ENCODE measurements at places on chromosomes 11 and 22.

- DNase-seq, result peak; percentile 57
These were observed 513.0 kb downstream of the SOX6 start for GRCh38 chr11:15843309-15843872.

GRCh38 chr11:94132152-94132558 lies 3.5 kb downstream of the PANX1 start:
- DNase-seq, result no peak

DNA sequence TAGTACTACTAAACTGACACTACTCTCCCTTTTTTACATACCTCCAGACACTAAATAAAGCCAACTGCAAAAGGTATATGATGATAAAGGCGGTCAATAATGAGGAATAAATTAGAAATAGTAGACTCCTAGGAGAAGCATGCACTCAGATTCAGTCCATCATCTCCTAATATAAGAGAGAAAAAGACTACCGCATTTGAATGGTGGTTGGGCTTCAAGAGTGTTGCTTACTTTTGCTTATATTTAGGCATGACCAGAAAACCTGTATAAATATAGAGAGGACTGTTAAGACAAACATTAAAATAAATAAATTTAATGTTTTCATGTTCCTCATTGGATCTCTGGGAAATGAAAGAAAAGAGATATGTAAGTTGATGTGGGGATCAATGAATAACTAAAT lies 1137.0 kb downstream of the FAM181B start:
- DNase-seq, result no peak

- DNase-seq, result no peak
These were observed 64.9 kb upstream of the CHRM4 start for GRCh38 chr11:46456269-46457001.

- DNase-seq, result no peak
These were observed 487.8 kb downstream of the BUD13 start for GRCh38 chr11:116285026-116285425.

DNA sequence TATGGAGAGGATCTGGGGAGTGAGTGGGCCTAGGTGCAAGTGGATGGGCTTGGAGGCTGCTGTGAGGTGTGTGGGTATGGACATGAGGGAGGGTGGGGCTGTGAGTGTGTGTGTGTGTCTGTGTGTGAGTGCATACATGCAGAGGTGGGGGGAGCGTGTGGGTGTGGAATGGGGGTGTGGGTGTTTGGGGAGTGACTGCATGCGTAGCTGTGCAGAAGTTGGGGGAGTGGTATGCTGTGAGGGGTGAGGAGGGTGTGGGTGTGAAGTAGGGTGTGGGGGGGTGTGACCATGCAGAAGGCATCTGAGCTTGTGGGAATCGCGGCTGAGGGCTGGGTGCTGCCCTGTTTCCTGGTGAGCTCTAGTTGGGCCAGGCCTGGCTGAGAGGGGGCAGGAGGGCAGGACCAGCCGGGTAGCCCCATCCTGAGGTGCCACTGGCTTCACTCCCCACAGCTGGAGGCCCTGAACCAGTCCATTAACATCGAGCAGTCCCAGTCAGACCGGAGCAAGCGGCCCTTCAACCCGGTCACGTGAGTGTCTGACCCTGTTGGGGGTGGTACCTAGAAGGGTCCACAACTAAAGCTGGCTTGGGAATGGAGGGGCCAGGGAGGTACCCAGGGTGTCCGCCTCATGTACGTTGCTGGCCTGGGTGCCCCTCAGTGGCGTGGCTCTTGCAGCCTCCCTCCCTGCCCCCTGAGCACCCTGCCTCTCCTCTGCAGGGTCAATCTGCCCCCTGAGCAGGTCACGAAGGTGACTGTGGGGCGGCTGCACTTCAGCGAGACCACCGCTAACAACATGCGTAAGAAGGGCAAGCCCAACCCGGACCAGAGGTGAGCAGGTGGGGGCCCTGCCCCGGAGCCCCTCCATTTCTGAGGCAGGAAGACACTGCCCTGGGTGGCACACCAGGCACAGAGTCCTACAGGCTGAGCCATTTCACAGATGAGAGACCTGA lies 16.5 kb downstream of the TMEM258 start:
- DNase-seq, result no peak

- no peak for DNase-seq
These were observed 51.3 kb upstream of the SESN3 start for GRCh38 chr11:95282291-95282751.

DNA sequence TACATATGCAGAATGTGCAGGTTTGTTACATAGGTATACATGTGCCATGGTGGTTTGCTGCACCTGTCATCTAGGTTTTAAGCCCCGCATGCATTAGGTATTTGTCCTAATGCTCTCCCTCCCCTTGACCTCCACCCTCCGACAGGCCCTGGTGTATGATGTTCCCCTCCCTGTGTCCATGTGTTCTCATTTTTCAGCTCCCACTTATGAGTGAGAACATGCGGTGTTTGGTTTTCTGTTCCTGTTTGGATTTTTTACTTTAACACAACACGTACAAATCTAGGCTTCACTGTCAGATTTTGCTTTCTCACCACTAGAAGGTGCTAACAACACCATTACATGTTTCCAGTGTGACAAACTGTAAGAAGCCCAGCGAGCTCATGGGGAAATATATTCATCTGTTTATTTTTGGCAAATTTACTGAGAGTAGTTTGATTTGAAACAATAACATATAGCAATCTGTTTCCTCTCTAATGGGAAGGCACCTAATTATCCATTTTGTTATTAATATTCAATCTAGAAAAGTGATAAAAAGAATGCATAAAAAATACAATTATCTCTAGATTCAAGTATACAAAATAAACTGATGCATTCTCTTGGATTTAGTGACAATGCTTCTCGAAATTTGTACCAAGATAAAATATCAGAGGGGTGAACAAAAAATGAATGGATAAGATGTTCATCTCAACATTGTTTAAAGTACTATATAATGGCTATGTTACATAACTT lies 23.2 kb upstream of the BIRC3 start:
- DNase-seq, result no peak

- no peak for DNase-seq
These were observed 9.6 kb downstream of the RPS3 start for GRCh38 chr11:75408957-75409219.

GRCh38 chr11:65545853-65546216 lies 12.3 kb downstream of the LTBP3 start:
- DNase-seq, result no peak

- no peak for DNase-seq
These were observed 17.8 kb upstream of the PATZ1 start for GRCh38 chr22:31363885-31364465.

GRCh38 chr22:47125603-47126002 lies 363.2 kb downstream of the TBC1D22A start:
- no peak for DNase-seq

DNA sequence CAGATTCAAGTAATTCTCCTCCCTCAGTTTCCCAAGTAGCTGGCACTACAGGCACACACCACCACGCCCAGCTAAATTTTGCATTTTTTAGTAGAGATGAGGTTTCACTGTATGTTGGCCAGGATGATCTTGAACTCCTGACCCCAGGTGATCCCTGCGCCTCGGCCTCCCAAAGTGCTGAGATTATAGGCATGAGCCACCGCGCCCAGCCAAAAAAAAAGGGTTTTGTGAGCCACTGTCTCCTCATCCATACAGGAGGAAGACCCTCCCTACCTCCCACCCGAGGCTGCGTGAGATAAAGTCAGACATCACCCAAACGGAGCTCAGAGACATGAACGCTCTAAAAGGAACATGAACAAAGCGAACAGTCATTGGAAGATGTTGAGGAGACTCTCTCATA lies 745.7 kb downstream of the BRD1 start:
- no peak for DNase-seq

- no peak for DNase-seq
These were observed 75.0 kb downstream of the NFAM1 start for GRCh38 chr22:42357221-42357620.

GRCh38 chr11:111450480-111451320 lies 61.5 kb downstream of the BTG4 start:
- no peak for DNase-seq

DNA sequence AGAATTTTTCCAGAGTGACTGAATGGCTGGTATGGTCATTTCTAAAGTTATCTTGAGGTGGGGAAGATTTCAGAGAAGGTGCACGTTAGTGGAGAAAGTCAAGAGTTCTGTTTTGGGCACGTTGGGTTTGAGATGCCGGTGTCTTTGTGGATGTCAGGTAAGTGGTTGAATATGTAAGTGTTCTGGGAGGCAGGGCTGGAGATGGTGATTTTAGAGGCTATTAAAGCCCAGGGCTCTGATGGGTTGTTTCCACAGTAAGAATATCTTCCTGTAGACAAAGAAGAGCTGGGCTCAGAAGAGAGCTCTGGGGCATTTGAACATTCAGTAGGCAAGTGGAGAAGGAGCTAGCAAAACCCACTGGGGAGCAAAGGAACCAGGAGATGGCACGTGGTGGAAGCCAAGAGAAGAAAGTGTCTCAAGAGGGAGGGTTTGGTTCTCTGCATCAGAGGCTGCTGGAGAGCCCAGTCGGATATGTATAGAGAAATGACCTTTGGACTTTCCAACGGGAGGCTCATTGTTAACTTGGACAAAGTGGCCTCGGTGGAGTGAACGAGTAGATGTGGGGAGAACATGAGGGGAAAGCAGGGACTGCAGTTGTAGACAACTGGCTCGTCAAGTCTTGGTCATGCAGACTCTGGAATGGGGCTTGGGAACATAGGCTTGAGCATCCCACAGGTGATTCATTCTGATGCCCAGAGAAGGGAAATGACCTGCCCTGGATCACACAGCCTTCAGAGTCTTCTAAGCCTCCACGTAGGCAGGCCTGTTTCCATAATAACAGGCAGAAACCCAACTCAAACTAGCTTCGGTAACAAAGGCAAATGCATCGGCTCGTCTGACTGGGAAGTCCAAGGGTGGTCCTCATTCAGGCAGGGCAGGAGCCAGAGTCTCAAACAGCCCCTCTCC lies 98.4 kb upstream of the PARVA start:
- DNase-seq, result no peak

DNA sequence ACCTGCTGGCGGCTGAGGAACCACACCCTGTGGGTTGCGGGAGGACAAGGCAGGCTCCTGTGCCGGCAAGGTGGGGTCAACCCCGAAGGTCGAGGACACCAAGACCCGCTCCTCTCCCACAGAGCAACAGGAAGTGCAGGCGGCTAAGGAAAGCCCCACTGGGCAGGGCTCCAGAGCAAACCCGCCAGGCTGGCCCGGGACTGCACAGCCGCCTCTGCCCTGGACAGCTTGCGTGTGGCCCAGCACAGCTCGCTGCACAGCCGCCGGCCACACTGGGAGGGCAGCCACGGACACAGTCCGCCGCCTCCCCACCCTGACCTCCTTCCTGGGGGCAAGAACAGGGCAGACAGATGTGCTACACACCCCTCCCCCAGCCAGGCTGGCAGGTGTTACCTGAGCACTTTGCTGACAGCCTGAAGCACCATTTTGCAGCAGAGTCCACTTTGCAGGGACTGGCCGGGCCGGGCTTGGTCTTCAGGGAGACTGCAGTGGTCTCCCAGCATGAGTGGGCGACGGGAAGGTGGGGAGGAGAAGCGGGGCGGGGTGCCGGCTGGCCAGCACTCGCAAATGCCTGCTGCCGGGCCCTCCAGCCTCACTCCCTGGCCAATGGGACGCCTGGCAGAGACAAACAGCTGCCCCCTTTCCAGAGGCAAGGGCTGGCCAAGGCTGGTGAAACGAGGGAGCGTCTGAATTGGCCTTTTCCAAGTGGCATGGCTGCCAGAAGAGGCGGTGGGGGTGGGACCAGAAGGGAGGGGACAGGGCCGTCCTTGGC lies at the start of gene MOB2:
Gene MOB2, minus strand, starts transcription at position 726 of the 772 bp plus-strand sequence. Its CDS starts 223 bp downstream, at position 503.
- no peak for DNase-seq

GRCh38 chr11:12174477-12175143 lies 64.2 kb downstream of the MICAL2 start:
- DNase-seq, result no peak

DNA sequence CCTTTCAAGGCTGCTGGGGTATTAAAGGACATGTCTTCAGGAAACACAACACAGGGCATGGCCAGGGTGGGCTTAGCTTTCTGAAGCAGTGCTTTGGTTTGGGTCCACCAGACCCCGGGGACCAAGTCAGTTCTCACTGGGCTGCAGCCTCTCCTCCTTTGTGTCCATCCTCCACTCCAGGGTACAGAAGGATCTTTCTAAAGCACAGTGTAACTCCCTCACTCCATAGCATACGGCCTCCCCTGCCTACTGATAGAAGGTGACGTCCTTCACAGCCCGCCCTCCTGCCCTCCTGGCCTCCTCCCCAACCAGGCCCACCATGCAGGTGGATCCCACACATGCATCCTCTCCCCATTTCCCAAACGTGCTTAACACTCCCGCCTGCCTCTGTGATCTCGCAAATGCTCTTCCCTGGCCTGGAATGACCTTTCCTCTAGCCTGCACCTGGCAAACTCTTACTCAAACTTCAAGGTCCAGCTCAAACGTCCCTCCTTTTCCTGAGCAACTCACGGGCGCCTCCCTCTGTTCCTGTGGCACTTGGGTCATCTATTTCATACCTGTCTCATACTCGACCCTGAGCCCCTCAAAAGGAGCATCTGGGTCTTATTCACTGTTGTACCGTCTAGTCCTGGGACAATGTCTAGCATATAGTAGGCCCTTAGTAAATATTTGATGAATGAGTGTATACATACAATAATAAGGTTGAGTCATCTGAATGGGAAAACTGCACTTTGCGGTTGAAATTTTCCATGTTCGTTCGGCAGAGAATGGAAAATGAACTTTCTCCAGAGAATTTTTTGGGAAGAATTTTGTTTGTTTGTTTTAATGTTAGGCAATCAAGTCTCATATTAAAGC lies 187.7 kb downstream of the EFCAB6 start:
- no peak for DNase-seq

- no peak for DNase-seq
These were observed 29.8 kb downstream of the KCNE3 start for GRCh38 chr11:74437441-74438042.

GRCh38 chr11:28674433-28675103 lies 566.4 kb downstream of the METTL15 start:
- DNase-seq, result no peak

DNA sequence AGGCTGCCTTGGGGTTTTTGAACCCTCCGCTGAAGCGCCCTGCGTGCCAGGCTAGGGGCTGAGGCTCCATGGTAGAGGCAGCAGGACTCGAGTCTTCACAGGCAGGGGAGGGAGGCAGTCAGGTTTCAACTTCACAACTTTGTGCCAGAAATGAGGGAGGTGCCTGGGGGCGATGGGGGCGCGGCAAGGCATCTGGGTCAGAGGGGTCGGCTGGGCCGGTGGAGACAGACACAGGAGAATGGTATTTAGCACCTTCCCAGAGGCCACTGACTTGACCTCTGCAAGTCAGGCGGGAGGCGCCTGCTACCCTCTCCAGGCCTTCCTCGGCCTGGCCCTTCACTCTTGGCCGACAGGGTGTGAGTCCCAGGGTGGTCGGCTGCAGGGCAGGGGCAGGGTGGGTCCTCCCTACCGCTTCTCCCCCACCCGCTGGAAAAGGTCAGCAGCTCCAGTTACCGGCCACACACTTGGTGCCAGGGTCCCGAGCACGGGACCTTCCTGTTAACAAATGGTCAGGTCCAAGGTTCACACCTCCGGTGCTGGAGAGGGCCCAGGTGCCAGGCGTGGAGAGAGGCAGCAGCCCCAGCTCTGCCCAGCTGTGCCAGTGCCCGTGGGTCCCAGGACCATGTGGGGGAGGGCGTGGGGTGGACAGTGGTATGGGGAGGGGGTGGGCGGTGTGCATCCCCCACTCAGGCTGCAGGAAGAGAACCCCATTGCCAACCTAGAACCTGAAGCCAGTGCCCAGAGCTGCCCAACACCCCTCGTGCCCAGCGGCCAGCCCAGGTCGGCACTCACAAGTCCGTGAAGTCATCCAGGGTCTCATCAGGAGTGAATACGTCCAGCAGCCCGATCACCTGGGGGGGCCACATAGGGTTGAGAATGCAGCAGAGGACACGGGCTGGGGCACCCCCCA lies 3.8 kb downstream of the MAPK12 start:
- DNase-seq, result no peak
